Retinal pigment epithelial cell (primary cell): ENCODE measurements at places on chromosomes 11 and 22.

- no peak for DNase-seq
Observed at GRCh38 chr11:23861615-23862014, 635.2 kb upstream of the LUZP2 start.

- no peak for DNase-seq
Observed at GRCh38 chr11:109745996-109746625, 324.1 kb downstream of the C11orf87 start.

GRCh38 chr11:32388871-32389770 is 46.2 kb downstream of the WT1 start:
- no peak for DNase-seq

- DNase-seq, result no peak
Observed at GRCh38 chr11:127056338-127056971, 55.9 kb upstream of the KIRREL3 start.

DNA sequence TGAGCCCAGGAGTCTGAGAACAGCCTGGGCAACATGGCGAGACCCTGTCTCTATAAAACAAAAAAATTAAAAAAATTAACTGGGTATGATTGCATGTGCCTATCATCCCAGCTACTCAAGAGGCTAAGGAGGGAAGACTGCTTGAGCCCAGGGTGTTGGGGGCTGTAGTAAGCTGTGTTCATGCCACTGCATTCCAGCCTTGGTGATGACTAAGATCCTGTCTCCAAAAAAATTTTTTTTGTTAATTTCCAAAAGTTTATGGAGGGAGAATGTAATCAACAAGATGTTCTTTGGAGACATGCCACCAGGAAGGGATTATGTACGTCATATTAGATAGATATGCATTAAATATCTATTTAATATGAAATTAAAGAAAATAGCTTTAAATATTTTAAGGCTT is 267.5 kb downstream of the SBF2 start:
- no peak for DNase-seq

DNA sequence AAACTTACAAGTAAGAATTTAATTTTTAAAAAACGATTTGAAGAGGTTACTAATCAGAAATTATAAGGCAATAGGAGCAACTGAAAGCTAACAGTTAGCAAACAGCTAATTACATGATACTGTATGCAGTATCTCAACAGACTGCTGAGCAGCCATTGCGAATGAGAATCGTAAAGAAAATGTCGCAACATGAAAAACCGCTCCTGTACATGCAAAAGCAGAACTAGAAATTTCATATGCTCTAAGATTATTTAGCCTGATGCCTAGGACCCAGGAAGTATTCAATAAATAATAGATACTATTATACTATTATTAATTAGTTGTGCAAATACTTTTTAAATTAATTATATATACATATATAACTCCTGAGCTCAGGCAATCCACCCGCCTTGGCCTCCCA is 48.7 kb upstream of the EP300 start:
- DNase-seq, result no peak

DNA sequence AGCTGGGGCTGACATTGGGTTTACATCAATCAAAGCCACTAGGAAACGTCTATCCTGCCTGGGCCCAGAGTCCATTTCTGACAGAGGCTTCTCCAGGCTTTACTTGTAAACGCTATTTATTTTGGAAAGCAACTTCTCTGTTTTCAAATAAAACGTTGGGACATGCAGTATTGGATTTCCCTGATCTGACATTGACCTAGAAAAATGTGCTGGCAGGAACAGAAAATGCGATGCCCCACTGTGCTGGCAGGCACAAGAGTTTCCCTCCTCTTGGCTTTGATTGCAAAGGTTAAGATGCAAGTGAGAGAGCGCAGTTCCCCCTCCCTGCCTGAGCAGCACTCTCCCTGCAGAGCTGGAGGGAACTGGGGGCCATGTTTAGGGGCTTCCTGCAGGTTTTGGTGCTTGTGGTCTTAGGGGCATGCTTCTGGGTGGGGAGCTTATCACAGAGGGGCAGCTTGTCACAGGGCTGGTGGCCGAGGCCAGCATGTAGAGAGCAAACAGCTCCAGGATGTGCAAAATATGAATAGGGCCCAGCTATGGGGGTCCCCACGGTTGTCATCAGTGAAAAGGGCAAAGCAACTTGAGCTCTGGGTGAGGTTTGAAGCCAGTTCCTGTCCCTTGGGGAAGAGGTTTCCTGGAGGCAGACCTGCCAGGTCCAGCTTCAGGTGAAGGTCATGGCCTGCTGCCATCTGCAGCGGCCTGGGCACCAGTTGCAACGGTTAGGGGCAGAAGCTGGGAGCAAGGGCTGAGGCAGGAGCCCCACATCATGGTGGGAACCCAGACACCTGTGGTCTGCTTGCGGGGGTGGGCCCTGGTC is 42.3 kb upstream of the DKK3 start:
- DNase-seq, result no peak

DNA sequence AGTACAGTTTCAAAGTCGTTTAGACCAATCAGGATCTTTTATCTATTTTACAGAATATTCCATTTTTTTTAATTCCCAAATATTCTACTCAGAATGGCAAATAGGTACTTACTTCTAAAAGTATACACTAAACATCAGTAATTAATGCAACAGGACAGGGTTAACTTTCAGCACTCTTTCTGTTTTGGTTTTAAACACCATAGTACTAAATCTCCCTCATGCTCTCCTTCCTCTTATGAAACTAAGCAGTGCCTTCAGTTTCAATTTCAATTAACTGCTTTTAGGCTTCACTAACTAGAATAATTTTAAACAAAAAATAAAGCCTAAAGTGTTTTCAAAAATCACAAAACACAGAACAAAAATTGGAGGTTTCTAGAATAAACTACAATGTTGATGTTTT is 57.9 kb downstream of the NOX4 start:
- DNase-seq, result no peak

GRCh38 chr11:128238521-128239265 is 348.7 kb downstream of the ETS1 start:
- no peak for DNase-seq

- no peak for DNase-seq
Observed at GRCh38 chr22:29096736-29097669, 24.2 kb downstream of the KREMEN1 start.

DNA sequence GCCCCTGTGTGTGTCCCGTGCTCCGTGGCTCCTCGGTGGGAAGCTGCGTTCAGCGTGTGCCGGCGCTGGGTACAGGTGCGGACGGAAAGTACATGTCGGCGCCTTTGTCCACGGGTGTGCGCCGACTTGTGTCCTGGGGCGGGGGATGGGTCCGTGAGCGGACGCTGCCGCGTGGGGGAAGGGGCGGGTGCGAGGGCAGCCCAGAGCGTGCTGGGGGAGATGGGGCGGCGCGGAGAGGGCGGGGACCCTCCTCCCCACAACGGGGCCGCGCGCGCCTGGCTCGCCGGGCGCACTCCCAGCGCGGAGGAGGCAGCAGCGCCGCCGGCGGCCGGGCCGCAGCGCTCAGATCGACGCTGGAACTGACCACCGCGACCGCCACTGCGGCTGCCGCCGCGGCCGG is 33.6 kb upstream of the RELT start:
- DNase-seq, result no peak
